Activated naive CD4-positive, alpha-beta T cell treated with Interleukin-2 at 50 U/mL for 16 hours (primary cell): ENCODE measurements at places on chromosomes 3 and 15.

GRCh38 chr15:39110746-39111145 is 470.1 kb upstream of the THBS1 start:
- DNase-seq, result no peak

GRCh38 chr3:138254216-138254615 is 67.1 kb downstream of the ARMC8 start:
- no peak for DNase-seq

DNA sequence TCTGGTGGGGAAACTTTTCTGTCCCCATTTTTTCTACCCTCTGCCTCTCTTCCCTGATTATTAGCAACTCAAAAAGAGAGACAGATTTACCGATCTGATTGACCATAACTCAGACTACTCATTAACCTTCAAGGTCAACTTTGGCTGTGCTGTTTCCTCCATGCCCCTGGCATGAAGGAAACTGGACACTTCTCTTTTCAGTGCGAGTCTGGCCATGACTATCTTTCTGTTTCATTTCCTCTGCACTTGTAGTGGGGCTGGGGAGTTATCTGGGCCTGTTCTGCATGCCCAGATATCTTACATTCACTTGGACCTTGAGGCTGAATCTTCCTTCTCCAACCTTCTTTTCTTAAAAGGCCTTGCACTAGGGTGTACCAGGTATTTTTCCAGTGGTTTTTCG is 76.9 kb upstream of the SLCO2A1 start:
- DNase-seq, result no peak

DNA sequence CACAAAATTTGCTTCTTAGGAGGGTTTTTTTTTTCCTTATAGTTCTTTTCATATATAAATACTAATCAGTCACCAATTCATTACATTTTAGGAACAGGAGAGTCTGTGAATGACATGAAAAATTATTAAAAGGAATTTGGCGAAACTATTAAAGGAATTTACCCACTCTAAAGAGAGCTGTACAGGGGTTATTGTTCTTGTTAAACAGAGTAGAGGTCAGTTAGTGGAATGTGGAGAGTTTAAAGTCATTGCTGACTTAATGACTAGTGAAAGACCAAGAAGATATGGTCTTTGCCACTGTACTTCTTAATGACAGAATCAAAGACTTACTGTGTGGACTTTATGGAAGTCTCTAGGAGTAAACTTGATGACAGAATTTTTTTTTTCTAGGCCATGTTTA is 333.6 kb upstream of the C2CD4B start:
- DNase-seq, result no peak

GRCh38 chr15:74461847-74462511 is 1.0 kb upstream of the UBL7 start:
- DNase-seq, result no peak

GRCh38 chr3:124082343-124082742 is 90.4 kb upstream of the ROPN1 start:
- no peak for DNase-seq

- DNase-seq, result no peak
Measured at GRCh38 chr3:52844290-52844975, 9.6 kb upstream of the MUSTN1 start.

DNA sequence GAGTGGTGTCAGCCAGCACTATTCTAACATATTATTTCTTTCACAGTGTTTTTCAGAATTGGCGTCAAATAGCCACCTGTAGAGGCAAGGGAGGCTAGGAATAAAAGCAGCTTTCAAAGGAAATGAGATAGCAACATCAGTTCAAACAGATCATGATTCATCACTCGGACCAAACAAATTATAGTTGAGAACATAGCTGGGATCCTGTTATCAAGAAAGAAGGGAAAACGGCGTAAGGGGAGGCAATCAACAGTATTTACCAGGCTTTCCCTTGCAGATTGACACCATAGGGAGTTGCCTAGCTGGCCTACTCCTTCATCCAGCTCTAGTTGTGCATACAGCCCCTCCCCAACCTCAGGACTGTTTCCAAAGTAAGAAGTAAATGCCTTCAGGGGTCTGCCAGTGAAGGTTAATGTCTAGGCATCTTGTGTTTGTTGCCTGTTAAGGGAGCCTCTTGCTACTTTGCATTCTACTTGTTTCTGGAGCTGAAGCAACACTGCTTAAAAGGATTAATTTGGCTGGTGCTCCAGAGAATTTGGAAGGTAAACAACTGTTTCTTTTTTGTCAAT is 286.5 kb downstream of the NSUN3 start:
- DNase-seq, result no peak

GRCh38 chr3:50182533-50183099 is 8.8 kb upstream of the GNAT1 start:
- no peak for DNase-seq

DNA sequence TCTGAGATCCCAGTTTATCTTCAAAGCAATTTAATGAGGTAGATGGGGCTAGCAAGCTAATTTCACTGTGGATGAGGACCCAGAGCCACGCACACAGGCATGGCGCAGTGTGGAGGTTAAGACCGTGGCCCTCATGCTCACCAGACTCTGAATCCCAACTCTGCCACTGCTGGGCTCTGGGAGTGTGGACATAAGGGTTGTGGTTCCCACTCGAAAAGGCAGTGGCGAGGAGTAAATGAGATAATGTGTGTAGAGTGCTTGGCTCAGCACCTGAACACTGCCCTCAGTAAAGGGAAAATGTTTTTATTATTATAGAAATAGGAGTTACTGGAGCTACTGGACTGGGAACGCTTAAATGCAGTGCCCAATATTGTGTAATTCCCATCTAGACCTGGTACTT is 243.5 kb upstream of the TPM1 start:
- DNase-seq, result no peak
